Left ventricle myocardium inferior (tissue), 1 donor: ENCODE measurements at places on chromosomes 5 and 9.

DNA sequence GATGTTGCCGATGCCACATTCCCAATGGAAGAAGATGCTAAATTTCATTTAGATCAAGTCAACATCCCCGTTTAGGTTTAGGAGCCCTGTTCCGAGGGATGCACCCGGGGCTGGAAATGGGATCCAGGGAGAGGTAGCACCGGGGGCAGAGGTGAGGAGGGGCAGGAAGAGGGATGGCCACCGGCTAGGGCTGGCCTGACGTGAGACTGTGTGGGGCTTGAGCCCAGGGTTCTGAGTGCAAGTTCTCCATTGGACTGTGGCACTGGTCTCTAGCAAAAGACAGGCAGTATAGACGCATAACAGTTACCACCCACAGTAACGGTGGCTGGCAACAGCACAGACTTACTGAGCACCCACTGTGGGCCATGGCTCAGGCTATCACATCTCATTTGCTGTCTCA is 209.0 kb upstream of the MVB12B start:
- DNase-seq: no peak

DNA sequence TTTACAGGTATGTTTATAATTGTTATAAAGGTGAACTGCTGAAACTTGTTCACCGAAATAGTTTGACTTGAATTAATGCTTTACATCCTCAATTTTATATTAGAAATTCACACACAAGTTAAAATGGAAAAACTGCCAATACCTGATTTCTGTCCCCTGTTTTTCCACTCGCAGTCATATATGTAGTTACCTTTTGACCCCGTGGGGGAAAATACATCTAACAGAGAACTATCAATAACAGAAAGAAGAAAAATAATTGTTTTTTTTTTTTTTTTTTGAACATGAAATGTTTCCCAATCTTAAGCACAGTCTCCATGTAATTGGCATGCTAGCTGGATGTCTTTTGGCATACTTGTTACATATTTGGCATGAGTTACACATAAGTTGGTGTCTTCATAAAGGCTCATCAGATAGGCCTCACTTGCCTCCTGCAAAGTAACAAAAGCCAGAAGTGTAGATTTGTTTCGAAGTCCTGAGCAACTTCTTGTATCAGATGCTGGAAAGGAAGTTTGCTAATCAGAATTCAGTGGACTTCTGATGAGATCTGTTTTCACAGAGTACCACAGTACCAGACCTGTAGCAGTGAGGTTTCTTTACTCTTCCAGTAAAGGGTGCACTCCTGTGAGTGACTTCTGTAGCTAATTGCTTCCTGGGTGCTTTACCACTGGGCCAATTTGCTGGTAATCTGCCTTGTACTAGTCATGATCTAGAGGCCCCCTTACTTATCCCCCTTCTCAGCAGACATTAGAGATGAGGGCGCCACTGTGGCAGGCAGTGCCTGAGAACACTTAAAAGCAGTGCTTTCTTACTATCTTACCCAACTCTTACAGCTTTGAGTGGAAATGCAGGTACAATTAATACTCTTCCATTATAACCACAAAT is 36.2 kb upstream of the CXXC5 start:
- DNase-seq: no peak

DNA sequence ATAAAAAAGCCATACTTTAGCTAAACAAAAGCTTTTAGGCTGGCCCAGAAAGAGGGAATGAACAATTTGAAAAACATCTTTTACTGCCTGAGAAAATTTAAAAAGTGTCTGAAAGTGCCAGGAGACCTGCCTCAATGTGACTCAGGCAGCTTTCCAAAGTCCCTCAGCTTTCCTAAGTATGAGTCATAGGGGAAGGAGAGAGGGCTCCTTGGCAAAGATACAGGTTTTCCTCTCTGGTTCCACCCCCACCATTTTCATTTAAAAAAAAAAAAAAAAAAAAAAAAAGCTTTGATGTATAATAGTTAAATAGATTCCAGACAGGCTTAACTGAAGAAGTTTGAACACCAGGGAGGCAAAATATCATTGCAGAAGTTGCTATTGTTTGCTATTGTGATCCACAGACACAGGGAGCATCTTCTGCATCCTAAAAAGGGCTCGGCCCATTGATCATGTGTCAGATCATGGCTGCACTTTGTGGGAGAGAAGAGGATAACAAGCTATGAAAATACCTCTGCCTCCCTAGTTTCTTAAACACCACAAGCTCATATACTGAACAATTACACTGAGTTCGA is 71.5 kb downstream of the MRPS27 start:
- DNase-seq: no peak

- DNase-seq: no peak
Observed at GRCh38 chr5:6590581-6590980, 42.3 kb downstream of the NSUN2 start.

- no peak for DNase-seq
Observed at GRCh38 chr5:95715799-95716461, 15.2 kb upstream of the RHOBTB3 start.

- no peak for DNase-seq
Observed at GRCh38 chr9:18352711-18353110, 121.2 kb upstream of the ADAMTSL1 start.

- DNase-seq: no peak
Observed at GRCh38 chr9:111064160-111064837, 26.0 kb upstream of the LPAR1 start.

- peak; percentile 53 for DNase-seq
Observed at GRCh38 chr9:121201045-121201737, 478 bp downstream of the RAB14 start.

DNA sequence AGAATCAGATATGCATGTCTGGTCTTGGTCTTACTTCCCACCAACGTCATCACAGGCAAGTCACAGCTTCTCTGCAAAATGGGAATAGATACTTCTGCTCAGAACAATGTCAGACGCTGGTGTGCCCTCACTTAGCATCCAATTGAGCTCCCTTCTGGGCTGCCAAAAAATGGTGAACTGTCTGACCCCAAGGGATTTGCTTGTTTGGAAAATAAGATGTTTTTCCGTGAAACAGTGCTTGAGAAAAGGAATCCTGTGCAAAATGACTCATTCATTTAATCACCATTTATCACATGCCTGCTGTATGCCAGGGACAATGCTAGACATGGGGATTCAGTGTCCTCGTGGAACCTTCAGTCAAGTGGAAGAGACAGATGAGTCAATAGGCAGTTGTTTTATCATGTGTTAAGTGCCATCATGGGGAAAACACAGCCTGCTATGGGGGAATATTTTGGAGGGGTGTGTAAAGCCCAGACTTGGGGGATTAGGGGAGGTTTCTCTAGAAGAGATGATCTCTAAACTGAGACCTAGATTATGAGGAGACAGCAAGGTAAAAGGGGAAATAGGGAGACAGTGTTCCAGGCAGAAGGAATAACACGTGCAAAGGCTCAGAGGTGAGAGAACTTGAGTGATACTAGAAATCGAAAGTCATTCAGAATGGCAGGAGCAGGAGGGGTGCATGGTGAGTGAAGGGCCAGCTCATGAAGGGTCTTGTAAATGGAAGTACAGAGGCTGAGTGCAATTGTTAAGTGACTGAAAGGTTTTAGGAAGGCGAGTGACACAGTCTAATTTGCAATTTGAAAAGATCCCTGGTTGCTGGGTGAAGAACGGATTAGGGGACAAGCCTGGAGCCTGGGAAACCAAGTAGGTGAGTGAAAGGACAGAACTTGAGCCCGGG is 3.9 kb downstream of the NIPAL4 start:
- DNase-seq: no peak

- DNase-seq: no peak
Observed at GRCh38 chr9:99173570-99174504, 47.9 kb downstream of the ALG2 start.

- no peak for DNase-seq
Observed at GRCh38 chr9:91495450-91495849, 71.8 kb upstream of the NFIL3 start.

GRCh38 chr5:180435594-180435993 is 58.6 kb upstream of the CNOT6 start:
- no peak for DNase-seq

DNA sequence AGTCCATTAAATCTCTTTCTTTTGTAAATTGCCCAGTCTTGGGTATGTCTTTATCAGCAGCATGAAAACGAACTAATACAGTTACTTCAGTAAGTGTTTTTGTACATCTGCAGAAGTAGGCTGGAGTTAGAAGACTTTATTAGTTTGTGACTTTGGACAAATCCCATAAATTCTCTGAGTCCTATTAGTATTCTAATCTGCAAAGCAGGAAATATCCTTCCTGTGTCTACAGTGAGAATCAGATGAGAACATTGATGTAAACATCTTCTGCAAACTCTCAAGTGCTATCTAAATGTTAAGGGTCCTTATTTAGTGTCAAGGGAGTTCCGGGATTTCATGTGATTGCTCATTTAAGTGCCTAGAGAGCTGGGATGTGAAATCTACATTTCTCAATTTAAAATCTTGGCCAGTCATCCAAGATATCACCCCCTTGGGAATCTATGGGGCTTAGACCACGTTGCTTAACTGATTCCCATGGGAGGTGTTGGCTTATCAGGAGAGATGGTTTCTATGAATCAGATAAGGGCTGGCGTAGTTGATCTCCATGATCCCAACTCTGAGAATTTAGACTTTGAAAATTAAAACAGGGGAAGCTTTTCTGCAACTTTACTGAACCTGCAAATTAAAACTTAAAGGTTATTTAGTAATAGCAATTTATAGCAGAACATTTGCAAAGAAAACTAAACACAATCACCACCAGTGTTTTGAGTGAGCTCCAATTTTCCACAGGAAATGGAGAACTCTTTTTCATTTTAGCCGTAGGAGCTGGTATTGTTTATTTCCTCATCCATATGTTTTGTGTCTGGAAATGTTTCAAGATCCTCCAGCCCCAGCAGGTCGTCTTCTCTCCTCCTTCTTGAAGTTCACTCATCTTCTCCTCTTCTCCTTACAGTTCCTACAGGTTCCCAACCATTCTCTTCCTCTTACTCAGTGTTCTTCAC is 241.6 kb upstream of the CD180 start:
- no peak for DNase-seq

DNA sequence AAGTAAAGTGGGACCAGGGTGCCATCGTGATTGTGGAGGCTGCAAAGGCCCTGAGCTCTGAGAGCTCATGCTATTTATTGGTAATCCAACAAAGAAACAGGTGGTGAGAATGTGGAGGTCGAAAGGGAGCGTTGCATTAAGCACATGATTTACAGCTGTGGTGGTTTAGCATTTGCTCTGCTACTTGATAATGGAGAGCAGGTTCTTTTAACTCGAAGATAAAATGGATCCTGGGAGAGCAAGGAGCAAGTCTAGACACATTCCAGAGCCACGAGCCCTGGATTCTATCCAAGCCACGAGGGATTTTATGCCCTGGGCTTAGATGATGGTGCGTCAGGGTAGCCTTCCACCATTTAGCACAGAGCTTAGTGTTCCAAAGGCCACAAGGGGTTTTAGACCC is 1710.1 kb upstream of the CDH9 start:
- DNase-seq: no peak

- DNase-seq: no peak
Observed at GRCh38 chr9:93061791-93062763, 3.6 kb downstream of the SUSD3 start.

GRCh38 chr5:176740702-176741496 is 69.5 kb upstream of the UNC5A start:
- DNase-seq: no peak

DNA sequence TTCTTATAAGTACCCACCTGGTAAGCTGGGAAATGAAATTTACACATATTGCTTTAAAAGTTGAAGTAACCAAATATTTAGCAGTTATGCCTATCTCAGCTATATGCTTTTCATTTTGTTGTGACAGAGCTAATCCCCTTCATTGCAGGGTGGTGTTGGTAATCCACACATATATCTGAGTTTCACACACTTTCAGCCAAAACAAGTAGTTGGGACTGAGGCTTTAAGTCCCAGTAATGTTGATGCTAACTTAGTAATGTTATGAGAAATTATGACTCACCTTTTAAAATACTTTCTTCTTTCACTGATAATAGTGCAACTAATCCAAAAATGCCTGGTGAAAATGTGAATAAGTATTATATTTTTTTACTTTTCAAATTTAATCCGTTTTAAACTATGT is 19.2 kb upstream of the RICTOR start:
- DNase-seq: no peak

- no peak for DNase-seq
Observed at GRCh38 chr5:61609840-61610677, 278.0 kb downstream of the ZSWIM6 start.

DNA sequence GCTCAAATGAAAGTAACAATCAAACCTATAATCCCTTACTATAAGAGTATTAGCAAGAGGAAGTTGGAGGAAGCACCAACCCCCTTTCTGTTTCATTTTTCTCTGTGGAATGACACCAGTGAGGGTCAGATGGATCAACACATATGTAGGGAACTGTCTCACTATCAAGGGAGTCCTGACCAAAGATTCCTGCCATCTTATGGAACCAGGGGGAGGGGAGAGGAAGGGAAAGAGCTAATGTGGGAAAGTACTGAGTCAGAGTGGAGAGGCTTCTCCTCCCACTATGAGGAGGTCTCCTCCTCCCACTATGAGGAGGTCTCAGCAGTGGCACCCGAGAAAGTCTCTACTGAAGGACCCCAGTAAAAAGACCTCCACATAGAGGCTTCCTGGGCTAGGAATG is 73.3 kb upstream of the PCSK1 start:
- DNase-seq: no peak

GRCh38 chr9:127451858-127452656 is 747 bp downstream of the LRSAM1 start:
- DNase-seq: peak; percentile 46

GRCh38 chr5:149724130-149724840 is 5.8 kb upstream of the PPARGC1B start:
- DNase-seq: no peak

DNA sequence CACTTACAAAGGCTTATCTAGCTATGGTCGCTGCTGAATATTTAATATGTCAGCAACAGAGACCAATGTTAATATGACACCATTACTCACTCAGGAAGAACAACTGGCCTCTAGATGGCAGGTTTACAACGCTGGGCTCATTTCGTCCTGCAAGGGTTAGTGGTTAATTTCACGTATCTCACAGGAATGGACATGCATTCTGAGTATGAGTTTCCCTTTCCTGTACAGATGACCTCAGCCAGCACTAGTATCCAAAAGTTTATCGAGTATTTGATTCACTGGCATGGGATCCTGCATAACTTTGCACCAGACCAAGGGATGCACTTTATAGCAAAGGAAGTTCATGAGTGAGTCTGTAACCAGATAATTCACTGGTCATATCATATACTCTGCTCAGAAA is 8.7 kb upstream of the TRPC7 start:
- no peak for DNase-seq

GRCh38 chr9:120965344-120966012 is 38.9 kb upstream of the TRAF1 start:
- no peak for DNase-seq

- no peak for DNase-seq
Observed at GRCh38 chr5:26323794-26324193, 714.6 kb downstream of the CDH9 start.

DNA sequence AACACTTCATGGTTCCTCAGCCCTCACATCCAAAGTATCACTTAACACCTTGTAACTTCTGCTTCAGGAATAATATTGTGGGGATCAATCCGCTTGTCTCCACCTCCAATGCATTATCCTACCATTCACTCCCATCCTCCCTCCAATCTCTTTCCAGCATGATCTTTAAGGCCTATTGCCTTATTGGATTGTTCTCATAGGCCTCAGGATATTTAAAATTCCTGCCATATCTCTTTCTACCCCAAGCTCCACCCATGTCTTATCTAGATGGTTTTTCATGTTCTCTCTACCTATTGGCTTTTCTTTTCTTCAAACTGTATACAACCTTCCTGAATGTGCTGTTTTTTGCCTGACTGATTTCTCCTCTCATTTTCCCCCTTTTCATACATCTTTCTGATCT is 7.2 kb downstream of the KDM4C start:
- no peak for DNase-seq
